Cardiac muscle cell (in vitro differentiated cells and primary cell): ENCODE measurements at places on chromosomes 11 and 22. TPM values are rescaled to one million over a fixed set of nuclear protein-coding genes. Genes with fewer than 3 reads are reported as not detected.

- no peak for DNase-seq
Observed at GRCh38 chr11:96447208-96448110, 57.6 kb downstream of the JRKL start.

DNA sequence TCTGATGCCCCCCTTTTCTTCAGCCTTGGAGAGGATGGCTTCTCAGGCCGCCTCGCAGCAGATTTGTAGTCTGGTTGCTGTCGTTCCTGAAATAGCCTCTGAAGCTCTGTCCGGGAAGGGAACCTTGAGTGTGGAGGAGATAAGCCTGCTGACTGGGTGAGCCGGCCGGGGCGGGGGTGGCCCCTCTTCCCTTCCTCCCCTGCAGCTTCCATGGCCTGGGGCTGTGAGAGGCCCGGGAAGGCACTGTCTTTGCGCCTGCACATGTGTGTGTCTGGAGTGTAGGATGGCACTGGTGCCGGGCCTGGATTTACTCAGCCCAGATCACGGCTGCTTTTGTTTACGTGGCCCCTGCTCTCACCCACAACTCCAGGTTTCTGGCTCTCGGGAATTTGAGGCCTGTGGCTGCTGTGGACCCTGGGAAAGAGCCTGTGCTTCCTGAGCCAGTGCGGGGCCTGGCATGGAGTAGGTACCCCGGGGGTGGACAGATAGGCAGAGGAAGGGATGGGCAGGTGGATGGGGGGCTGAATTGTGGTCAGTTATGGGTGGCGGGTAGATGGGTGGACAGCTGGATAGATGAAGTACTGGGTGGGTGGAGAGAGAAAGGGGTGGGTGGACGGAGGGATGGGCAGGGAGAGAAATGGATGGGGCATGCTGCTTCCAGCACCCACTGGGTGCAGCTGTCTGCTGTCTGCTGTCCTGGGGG, 16.6 kb downstream of the KCNQ1 start:
- no peak for DNase-seq

DNA sequence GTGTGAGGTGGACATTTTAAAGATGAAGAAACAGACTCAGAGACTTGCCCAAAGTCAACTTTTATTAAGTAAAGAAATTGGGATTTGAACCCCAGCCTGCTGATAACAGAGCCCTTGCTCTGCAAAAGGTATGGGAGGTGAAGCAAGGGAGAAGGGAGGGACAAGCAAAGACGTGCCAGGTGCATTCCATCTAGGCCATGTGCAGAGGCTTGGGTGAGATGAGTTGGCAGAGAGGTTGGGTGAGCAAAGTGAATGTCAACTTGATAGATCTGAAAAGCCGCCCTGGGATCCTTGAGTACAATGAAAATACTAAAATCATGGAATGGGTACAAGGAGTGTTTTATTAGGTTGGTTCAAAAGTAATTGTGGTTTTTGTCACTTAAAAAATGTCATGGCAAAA, 341.3 kb downstream of the CADM1 start:
- no peak for DNase-seq

HTR3B gene
- total RNA-seq: not detected in 2 replicates
